ENCODE measurements at places on chromosomes 16 and 17.
A peak's percentile ranks its signal among the peaks of the same experiment; 100 is the strongest.

DNA sequence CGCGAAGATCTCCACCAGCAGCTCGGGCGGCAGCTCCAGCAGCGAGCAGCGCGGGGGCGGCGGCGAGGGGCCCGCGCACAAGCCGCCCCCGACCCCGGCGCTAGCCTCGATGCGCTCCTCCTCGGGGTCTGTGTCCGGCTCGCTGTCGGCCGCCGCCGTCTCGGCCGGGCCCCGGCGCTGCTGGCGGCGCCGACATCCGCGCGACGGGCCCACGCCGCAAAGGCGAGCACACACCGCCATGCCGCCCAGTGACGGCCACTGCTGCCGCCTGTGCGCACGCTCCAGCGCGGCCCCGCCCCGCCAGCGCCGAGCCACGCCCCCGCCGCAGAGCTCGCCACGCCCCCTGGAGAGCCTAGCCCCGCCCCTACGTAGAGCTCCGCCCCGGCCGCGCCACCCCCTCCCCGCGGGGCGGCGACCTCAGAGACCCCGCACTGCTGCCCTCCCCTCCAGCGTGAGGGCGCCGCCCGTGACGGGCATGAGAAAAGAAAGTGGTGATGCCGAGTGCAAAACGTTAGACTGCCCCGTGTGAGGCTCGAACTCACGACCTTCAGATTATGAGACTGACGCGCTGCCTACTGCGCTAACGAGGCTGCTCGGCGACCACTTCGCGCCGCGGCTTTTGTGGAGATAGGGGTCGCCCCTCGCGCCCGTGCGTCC, at the start of gene FBXO31:
FBXO31 (minus strand) TSS at position 272 of the 657 bp plus-strand sequence; CDS start at position 240, 32 bp downstream.
- DNase-seq: peak; percentile 98

DNA sequence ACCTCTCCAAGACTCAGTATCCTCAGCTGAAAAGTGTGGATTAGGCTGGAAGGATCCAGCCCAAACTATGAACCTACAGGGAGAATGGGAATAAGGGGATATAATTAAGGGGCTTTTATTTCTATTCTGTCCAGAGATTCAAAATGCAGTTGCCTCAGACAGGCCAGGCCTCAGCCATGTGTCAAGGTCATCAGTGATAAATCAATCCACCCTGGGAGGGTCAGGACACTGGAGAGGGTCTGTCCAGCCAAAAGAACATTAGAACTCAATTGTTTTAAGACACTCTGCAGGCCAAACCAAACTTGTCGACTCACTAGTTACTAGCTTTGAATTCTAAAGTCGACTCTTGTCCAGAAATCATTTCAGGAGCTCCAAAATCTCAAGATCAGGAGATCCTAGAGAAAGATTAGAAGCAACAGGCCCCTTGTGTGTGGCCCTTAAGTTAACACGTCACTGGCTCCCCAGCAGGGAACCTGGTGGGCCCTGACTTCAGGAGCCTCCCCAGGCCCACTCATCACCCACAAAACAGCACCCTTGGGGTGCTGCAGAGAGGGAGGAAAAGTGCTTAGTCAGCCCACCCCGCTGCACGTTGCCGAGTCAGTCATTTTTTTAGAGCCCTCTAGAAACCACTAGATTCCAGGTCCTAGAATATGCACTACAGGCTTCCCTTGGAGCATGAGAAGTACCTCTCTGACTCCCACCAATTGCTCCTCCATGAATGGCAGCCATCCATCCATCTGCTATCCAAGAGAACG, 156.8 kb downstream of the XYLT1 start:
- DNase-seq: no peak

- no peak for DNase-seq
These were observed 211.3 kb downstream of the CCDC182 start for GRCh38 chr17:57533684-57534305.

- no peak for DNase-seq
These were observed 30.3 kb downstream of the CHD9NB start for GRCh38 chr16:53022374-53022773.

DNA sequence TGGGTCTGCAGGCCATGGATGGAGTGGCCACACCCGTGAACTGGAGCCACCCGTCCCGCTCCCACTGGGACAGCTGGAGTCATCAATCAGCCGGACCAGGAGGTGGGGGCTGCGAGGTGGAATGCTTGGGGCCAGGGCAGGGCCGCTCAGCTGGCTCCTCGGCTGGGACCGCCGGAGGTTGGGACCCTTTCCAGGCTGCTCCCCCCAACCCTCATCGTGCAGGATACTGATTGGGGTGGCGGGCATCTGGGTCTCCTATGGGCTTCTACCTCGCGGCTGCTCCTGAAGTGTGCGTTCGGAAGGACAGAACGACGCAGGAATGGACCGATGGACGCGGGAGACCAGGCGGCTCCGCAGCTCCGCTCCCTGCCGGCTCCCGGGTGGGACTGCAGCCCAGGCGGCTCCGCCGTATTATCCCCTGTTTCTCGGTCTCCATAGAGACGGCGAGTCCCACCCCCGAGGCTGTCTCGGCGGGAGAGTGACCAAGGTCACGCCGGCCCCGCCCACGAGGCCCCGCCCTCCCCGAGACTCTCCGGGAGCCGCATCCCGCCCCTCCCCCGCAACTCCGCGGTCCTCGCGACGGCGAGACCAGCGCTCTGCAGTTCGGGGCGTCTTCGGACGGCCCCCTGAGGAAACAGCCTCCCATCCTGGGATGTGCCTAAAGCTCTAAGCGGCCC, at the start of gene TPPP3:
TPPP3 (minus strand) TSS at position 388 of the 677 bp plus-strand sequence. CDS start 2,387 bp downstream, outside the sequence.
- DNase-seq: peak; percentile 23

DNA sequence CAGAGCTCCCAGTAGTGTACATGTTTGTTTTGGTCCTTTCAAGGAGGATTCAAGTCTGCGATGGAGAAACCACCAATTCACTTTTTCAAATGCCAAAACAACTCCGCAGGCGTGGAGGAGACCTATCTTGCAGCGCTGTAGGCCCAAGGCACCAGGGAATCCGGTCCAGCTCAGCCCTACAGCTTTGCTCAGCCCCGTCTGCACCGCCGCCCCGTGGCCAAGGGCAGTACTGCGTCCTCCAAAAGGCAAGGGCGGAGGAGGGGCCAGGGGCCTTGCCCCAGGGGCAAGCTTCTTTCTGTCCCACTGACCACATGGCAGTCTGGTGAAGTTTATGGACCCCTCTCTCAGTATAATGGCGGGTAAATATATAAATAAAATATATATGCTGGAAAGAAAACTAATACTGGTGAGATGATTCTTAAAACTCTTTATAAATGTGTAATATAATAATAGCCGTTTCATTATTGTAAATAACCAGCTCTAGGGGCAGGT, 709 bp upstream of the CD300LG start:
- peak; percentile 39 for DNase-seq

DNA sequence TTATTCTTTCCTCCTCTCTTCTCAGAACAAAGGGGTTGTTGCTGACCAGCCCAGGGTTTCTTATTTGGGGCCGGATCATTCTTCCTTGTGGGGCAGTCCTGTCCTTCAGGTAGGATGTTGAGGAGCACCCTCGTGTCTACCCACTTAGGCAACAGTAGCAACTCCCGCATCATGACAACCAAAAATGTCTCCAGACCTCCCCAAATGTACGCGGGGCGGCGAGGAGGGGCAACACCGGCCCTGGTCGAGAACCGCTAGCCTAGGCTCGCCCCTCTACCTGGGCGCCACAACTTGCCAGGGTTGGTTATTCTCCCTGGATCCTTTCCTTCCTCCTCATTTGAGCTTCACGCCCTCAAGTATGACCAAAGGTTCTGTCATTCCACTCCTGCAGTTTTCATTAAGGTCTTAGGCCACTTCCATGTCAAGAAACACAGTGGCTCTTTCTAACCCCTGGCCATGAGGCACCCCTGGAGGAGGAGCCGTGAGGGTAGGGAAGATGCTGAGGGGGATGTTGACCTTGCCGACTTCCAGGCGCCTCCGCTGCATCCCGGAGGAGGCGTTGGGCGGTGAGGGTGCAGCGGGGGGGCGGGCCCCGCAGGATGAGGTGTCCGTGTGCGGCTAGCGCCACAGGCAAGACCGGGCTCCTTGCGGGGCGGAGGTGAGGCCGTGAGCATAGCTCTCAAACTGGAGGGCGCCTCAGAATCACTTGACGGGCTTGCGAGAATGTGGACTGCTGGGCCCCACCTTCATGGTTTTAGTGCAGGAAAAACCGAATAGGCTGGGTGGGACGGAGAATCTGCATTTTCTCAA, 712 bp upstream of the SPECC1 start:
- DNase-seq: no peak

DNA sequence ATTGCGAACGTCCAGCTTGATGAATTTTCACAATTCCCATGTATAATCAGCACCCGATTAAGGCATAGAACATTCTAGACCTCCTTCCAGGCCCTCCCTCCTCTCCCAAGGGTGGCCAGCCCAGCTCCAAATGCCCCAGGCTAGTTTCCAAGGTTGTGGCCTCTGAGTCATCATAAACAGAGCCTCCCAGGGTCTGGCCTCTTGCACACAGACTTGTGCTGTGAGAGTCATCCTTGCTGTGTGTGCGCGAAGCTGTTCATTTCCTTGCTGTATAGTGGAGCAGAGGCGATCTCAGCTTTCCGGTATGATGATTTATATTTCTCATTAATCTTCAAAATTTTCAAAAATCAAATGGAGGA, 20.5 kb upstream of the JPH3 start:
- DNase-seq: no peak
